Esophagus squamous epithelium (tissue), 5 donors: ENCODE measurements at places on chromosomes 2 and 18.

GRCh38 chr2:168691221-168691620 is 111.2 kb upstream of the NOSTRIN start:
- no peak for DNase-seq

- DNase-seq, result no peak
Observed at GRCh38 chr18:76643199-76643598, 148.2 kb upstream of the ZNF516 start.

GRCh38 chr2:11709293-11709692 is 37.1 kb upstream of the LPIN1 start:
- DNase-seq, result no peak

DNA sequence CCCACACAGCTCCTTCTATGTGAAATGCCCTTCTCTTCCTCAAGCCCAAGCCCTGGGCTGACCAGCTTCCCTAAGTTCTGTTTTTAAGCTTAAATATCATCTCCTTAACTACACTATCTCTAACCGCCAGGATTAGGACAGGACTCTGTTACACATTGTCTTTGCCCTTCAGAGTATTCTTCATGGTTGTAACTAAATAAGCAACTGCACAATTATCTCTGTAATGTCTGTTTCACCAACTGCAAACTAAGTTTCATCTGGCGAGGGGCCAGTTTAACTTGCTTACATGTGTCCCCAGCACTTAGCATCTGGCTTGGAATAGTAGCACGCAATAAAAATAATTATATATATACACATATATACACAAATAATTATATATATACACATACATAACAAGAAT is 1.1 kb upstream of the ERMN start:
- DNase-seq, result no peak

DNA sequence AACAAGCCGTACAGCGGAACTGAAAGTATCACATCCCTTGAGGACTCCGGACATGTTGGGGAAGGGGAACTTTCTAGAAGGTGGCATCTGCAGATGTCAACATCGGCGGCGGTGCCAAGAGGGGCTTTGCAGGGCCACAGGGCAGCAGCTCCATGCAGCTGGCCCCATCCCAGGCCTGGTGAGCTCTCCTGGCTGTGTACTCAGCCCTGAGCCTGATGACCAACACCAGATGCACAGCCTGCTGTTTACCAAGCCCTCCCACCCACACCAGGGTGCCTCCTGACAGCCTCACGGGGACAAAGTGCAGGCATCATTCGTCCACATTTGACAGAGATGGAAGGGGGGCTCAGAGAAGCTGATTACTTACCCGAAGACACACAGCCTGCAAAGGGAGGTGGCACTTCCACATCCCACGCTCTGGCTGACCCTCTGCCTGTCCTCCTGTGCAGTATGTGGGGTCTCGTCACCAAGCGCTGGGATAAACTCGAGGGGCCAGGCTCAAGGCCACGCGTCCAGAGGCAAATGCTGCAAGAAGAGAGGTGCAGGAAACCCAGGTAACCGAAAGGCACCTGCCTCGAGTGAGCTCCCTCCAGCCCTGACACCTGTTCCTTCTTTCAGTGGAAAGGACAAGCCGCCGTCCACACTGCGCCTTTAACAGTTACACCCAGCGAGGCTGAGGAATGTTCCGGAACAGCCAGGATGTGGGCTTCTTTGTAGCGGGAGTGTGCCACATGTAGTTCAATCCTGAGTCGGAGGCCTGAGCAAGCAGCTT is 69.0 kb upstream of the ASAP2 start:
- no peak for DNase-seq

DNA sequence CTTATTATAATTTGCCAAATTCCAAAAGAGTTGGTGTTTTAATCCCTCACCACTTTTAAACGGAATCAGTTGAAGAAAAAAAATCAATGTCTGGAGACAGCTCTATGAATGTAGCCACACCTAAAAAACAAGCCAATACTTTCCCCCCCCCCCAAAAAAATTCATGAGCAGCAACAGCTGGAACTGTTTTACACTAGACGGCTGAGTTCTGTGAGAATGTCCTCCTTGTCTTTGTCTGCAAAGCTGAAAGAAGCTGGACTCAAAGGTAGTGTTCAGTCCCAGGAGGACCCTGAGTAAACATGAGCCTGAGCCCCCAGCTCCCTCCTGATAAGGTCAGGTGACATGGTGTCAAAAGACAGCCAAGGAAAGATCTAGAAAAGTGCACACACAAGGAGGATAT is 68.2 kb downstream of the ZNF521 start:
- DNase-seq, result no peak

DNA sequence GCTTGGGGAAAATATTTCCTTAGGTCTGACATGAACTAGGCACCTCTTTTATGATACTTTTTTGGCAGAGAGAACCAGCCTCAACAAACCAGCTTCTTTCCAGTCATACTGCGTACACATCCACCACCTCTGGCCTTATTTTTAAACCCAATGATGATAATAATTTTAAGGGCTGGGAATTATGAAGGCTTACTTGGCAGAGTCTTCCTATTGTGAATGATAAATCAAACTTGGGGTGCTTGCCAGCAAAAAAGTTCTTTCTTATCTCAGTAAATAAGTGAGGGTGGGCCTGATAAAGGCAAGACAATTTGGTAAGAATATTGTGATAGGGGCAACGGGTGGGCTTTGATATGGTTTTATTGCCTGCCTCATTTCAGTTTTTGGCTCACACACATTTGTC is 1230.2 kb upstream of the ZEB2 start:
- no peak for DNase-seq
